ENCODE measurements at places on chromosomes 7 and 10.

- no peak for DNase-seq
Observed at GRCh38 chr7:11706666-11707605, 125.1 kb downstream of the THSD7A start.

DNA sequence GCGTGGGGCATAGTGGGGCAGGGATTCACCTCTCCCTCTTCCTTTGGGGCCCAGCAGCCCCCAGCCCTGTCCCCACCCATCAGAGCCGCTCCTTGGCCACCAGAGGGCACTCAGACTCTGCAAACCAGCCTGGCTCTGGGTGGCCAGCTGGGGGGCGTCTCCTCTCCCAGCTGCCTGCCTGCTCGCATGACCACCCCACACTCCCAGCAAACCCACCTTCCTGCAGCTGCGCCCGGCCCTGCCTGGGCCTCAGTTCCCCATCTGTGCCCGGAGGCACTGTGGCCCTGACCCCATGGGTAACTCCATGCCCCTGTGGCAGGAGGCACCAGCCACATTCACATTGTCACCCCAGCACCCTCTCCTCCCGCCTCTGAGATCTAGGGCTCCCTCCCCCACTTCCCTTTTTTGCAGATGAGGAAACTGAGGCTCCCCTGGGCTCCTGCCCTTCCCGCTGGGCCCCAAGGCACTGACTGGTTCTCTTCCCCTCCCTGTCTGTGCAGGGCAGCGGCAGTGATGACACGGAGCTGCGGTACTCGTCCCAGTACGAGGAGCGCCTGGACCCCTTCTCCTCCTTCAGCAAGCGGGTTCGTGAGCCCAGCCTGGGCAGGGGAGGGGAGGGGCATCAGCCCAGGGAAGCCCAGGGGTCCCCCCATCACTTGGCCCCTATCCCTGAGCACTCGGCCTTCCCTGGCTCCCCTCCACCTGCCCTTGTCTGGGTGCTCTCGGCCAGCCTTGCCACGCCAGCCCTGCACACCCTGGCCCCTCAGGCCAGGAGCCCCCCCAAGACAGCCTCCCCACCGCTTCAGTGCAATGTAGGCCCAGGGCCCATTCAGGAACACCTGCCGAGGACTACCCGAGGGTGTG, 6.9 kb upstream of the SH2B2 start:
- peak; percentile 69 for DNase-seq

DNA sequence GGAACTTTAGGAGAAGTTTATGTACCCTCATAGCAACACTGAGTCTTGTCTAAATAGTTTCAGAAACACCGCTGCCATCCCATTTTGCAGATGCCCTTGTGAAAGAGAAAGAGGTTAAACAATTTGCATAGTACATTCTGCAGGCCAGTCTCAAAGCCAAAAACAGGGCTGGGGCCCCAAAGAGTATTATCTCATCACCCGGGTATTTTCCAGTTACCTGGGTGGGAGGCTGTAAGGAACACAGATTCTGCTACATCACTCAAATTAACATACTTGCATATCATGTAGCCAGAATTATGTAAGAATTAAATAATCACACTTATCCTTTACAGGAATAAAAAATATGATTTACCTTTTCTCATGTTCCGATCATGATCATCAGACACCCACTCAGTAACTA, 3.1 kb upstream of the FAM171A1 start:
- no peak for DNase-seq

GRCh38 chr7:100673942-100674410, 436 bp downstream of the GNB2 start:
- DNase-seq: no peak

GRCh38 chr7:114051871-114052331, 133.1 kb upstream of the PPP1R3A start:
- DNase-seq: no peak

GRCh38 chr7:155361947-155362346, 64.3 kb downstream of the INSIG1 start:
- no peak for DNase-seq

DNA sequence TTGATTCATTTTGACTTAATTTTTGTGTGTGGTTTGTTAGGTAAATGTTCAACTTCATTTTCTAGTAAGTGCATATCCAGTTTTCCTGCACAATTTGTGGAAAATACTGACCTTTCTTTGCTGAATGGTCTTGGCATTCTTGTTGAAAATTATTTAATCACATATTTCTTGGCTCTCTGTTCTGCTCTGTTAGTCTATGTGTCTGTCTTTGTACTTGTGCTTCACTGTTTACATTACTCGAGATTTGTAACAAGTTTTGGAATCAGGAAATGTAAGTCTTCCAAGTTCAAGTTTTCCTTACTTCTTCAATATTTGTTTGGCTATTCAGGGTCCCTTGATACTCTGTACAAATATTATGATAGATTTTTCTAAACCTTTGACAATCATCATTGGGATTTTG, 838.2 kb upstream of the POM121L12 start:
- no peak for DNase-seq

DNA sequence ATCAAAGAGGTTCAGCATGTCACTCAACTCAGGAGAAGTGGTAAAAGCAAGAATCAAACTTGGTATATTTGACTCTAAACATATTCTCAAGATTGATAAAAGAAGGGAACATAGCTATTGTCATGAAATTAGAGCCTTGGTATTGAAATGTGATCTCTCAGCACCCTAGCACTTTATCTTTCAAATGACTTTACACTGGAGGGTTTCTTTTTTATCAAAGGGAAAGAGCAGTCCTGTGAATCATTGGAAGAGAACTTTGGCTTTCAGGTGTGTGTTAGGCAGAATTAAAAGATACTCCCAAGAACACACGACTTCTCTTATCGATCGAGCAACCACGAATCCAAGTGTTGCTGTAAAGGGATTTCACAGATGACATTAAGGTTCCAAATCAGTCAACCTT, 54.4 kb downstream of the PTN start:
- no peak for DNase-seq

GRCh38 chr7:128135515-128136214, 104.4 kb upstream of the LRRC4 start:
- peak; percentile 80 for DNase-seq

- DNase-seq: no peak
Observed at GRCh38 chr10:123073187-123073586, 62.6 kb upstream of the HMX3 start.

- DNase-seq: no peak
Observed at GRCh38 chr7:50314836-50315592, 10.5 kb downstream of the IKZF1 start.

GRCh38 chr7:92647011-92647625, 56.9 kb upstream of the FAM133B start:
- DNase-seq: no peak

- no peak for DNase-seq
Observed at GRCh38 chr7:42688056-42688371, 223.9 kb downstream of the C7orf25 start.
